Aorta (tissue), 5 donors: ENCODE measurements at places on chromosomes 16 and 17.

DNA sequence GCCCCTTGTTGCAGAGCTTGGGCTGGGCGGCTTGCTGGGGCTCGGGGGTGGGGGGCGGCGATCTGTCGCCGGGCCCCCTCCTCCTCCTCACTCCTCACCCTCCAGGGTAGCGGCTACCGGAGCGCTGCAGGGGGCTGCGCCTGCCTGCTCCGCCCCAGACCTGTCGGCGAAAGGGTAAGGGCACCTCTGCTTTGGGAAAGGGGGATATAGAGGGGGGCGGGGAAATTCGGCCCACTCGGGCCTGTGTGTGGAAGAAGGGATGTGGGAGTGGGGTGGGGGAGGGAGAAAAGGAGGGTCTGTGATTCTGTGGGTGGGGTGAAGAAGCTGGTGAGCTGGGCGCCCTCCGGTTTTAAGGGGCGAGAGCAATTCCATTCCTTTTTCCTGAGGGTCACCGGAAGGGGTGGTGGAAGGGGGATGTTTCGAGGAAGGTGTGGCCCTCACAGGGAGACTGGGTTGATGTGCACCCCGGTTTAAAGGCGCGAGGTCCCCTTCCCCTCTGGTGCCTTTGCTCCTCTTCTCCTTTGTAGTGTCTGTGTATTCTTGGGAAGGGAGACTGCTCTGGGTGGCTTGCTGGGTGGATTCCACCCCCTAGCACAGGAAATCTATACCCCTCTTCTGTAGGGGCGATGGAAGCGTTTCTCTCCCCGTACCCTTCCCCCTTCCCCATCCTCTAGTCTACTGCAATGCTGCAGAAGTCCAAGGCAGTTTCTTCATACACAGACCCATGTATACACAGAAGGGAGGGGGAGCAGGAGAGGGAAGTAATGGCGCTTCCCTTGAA lies 878 bp downstream of the TAOK1 start:
- no peak for DNase-seq

GRCh38 chr17:49360796-49361128 lies 1.3 kb downstream of the ZNF652 start:
- no peak for DNase-seq

DNA sequence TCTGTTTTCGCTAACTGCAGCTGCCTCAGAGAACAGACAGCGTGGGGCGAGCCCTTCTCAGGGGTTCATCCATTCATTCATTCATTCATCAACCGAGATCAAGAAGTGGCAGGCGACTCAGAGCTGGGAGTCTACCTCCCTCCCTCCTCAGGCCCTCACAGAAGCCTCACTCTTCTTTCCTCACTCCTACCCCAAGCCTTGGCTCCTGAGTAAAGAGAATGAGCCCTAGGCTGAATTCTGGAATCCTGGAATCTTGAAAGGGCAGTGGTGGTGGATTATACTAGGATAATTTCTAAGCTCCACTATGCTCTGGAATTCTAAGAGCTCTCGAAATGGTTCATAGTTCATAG lies 2.3 kb upstream of the DLX3 start:
- DNase-seq = no peak

- DNase-seq = no peak
Measured at GRCh38 chr17:11823862-11824261, 173.4 kb downstream of the ZNF18 start.

GRCh38 chr16:14366974-14367707 lies 262.9 kb downstream of the PARN start:
- DNase-seq = no peak

- DNase-seq = no peak
Measured at GRCh38 chr17:16507918-16508533, 16.0 kb upstream of the LRRC75A start.

GRCh38 chr17:7988750-7989178 lies 13.7 kb upstream of the GUCY2D start:
- no peak for DNase-seq

- DNase-seq = no peak
Measured at GRCh38 chr17:36689089-36689667, 87.8 kb downstream of the MRM1 start.

DNA sequence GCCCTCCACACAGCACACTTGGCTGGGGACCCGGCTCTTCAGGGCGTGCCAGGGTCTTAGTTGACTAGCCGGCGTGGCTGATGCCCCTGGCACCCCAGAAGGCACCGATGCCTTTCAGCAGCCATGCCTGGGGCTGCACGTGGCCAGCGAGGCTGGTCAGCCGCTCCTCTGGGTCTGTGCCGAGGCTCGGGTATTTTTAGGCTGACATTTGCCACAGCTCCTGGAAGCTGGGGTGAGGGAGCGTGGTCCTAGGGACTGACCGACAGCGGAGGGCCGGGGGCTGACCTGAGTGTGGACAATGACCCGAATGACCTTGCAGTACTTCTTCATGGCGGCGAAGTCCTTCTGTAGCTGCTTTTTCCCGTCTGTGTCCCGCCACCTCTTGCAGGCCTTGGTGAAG lies 3.9 kb downstream of the RPL3L start:
- DNase-seq = no peak

- DNase-seq = no peak
Measured at GRCh38 chr17:32136856-32137255, 5.4 kb upstream of the RHOT1 start.

- no peak for DNase-seq
Measured at GRCh38 chr17:2243953-2244352, 59.6 kb downstream of the SMG6 start.

DNA sequence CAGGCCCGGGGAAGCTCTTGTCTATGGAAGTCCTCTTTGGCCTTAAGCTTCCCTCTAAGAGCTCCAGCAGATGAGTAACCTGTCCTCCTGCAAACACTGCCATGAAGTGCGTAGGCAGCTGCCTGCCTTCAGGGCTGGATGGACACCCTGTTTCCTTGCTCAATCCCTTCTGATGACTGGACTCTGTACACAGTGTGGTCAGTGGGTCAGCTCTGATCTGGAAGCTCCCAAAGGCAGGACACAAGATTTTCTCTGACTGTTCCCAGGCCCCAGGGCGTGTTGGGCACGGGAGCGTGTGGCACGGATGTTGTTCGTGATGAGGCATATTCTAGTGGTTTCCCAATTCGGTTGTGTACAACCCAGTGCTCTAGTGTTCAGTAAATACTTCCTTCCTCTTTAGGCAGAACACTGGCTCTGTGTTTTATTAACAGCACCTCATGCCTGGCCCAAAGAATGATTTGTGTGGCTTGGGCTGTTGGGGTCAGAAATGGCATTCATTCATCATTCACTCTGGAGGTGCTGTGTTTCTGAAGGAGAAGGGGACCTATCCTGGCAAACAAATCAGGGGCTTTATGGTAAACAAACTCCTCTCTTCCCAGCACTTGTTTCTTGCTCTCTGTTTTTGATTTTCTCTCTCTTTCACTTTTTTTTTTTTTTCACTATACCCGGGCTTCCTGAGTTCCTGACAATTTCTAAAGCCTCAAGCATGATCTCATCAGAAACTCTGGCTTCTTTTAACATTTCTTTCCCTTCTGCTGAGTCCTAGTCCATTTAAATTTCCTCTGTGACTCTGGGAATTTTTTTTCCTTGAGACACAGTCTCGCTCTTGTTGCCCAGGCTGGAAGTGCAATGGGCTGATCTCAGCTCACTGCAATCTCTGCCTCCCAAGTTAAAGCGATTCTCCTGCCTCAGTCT lies 12.0 kb upstream of the RNF157 start:
- peak; percentile 80 for DNase-seq

DNA sequence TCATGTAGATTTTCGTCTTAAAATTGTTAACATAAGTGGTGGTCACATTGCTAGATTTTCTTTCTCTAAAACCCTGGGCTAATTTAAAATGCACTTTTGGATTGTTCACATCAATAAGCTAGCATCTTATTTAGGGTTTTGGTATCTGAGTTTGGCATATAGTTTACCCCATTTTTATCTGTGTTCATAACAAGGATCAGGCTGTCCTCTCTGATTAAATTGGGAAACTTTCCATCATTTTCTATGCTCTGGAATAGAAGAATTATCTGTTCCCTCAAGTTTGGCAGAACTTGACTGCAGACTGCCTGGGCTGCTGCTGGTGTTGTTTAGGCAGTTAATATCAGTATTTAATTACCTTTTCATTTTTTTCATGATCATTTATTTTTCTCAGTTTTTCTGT lies 1.8 kb downstream of the SPECC1 start:
- DNase-seq = no peak

DNA sequence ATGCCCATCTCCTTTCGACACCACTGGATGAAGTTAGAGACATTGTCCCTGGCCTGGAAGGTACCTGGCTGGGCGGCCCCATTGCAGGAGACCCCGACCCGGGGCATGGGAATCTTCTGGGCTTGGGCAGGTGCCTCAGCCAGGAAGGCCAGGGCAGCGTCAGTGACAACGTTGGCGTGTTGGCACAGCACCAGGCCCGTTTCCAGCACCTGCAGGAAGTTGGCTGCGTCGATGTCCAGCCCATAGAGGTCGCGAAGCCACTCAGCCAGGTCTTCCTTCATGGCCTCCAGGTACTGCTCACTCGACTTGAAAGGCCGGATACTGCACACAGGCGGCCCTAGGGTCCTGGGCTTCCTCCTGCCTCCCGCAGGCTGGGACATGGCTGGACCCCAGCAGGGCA lies 568 bp downstream of the GAS2L2 start:
- no peak for DNase-seq

- no peak for DNase-seq
Measured at GRCh38 chr16:81313701-81314602, 810 bp upstream of the GAN start.

- DNase-seq = no peak
Measured at GRCh38 chr16:66364117-66364958, 2.2 kb upstream of the CDH5 start.

GRCh38 chr16:87487361-87487924 lies 5.4 kb downstream of the ZCCHC14 start:
- DNase-seq = peak; percentile 78

DNA sequence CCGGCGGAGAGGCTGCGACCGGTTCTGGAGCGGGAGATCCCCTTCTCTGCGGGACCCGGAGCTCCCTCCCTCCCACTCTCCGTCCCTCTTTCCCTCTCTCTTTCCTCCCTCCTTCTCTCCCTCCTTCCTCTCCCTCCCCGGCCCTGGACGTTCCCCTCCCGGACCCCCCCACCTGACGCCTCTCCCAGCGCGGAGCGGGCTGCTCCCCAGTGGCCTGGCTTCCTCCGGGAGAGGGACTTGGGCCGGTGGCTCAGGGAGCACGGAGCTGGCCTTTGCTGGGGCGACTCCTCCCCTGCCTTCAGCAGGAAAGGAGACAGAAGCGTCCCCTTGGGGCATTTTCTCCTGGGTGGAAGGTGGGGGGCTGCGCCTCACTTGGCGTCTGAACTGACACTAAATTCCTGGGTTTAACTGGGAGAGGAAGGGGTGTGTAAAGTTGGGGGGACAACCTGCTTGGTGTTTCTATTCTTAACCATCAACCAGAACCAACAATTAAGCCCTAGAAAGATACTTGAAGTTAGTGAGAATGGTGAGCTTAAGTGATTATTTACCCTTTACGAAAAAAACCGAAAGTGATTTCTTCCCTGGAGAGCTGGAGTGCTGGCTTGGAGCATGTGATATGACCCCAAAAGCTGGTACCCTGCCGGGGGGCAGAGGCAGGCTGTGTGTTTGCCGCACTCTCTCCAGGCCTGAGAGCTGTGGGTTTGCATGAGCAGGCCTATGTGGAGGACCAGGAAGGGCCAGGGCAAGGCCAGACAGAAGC lies 775 bp downstream of the SPIRE2 start:
- DNase-seq = no peak

DNA sequence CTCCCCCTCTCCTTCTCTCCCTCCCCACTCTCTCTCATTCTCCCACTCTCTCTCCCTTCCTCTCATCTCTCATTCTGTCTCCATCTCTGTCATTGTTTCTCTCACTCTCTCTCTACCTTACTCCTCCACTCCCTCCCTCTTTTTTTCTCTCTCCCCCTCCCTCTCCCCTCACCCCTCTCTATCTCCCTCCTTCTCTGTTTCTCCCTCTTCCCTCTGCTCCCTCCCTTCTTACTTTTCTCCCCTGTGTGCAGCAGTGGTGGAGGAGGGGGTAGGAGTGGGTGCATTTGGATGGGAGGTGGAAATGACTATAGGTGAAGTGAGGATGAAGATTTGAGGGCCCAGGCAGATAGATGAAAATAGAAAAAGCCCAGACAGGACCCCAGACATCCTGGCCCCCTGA lies 70.9 kb downstream of the HLF start:
- no peak for DNase-seq

DNA sequence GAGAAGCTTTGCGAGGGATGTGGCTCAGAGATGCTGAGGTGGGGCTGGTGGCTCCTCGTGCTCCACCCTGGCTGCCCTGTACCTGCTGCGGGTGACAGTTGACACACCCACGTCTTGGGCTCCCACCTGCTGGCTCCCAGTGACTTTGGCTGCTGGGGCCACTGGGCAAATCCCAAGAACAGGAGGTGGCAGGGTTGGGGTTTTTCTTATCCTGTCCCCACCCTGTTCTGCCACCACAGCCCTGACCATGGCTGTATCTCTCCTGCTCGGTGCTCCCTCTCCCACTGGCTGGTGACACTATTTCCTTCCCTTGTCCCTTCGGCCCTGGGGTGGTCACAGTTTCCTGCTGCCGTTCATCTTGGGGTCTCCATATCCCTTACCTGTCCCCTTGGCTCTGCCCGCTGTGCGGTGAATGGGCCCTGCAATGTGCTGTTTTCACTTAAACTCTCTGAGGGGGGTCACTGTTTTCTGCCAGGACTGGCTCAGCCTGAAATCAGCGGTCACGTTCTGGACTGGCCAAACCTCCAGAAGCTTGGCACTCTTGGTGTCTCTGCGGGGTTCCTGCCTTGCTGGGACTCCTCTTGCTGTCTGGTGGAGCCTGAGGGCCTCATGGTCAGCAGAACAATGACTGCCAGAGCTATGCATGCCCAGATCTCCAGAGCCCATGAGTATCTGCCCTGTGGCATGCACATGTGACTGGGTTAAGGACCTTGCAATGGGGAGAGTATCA lies 144.2 kb downstream of the IRF8 start:
- DNase-seq = no peak

- no peak for DNase-seq
Measured at GRCh38 chr17:31807846-31808245, 51.2 kb downstream of the COPRS start.

- no peak for DNase-seq
Measured at GRCh38 chr17:4823373-4824089, 9.6 kb upstream of the MINK1 start.

GRCh38 chr16:47309581-47310312 lies 151.1 kb downstream of the ITFG1 start:
- DNase-seq = no peak

DNA sequence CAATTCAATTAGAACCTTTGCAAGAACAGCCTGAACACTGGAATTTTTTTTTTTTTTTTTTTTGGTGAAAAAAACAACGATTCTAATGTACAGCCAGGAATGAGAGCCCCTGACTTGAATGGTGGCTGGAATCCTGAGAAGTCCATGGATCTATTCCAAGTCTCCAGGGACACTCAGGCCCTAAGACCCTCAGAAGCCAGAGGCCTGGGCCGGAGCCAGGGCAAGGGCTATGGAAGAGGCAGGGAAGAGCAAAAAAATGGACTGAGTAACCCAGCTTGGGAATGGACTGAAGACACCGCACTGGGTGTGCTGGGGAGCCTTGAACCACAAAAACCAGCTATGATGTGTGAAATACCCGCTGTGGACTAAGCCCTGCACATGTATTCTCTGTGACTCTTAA lies 60.3 kb upstream of the LHX1 start:
- no peak for DNase-seq

- no peak for DNase-seq
Measured at GRCh38 chr16:12242516-12242915, 266.0 kb downstream of the SNX29 start.
